NCI-H2171 (cell line): ENCODE measurements at places on chromosomes 11 and 22.

GRCh38 chr11:75059299-75059698 is 37.4 kb downstream of the OR2AT4 start:
- DNase-seq, result no peak

- no peak for DNase-seq
Observed at GRCh38 chr11:20926799-20927540, 257.6 kb downstream of the NELL1 start.

DNA sequence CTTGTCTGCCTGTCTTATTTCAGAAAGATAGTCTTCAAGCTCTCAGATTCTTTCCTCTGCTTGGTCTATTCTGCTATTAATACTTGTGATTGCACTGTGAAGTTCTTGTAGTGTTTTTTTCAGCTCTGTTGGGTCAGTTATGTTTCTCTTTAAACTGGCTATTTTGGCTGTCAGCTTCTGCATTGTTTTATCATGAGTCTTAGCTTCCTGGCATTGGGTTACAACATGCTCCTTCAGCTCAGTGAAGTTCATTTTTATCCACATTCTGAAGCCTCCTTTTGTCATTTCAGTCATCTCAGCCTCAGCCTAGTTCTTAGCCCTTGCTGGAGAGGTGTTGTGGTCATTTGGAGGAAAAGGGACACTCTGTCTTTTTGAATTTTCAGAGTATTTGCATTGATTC is 15.5 kb upstream of the DEPDC7 start:
- DNase-seq, result no peak

DNA sequence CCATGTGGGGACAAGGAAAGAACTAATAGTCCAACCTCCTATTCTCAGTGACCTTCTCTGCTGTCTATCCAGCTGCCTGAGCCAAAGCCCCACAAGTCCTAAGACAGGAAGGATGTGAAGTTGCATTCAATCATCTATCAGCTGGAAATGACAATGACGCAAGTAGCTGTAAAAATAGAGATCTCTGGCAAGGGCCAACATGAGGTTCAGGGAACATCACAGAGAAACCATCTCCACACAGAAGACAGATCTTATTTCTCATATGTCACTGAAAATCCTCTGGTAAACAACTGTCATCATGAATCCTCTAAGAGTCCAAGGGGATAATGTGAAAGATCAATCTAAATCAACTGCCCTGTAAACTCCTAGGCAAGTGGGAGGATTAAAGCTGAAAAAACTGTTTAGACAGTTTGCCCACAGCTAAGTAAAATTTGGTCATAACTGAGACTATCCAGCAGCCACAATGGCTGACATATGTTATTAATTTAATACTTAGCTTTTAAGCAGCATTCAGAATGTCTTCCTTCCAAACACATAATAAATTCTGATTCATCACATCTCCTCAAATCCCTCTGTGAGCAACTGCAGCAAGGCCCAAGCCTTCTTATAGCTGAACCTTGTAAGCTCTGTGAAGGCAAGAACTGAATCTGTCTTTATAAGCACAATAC is 52.1 kb downstream of the ALG9 start:
- no peak for DNase-seq

GRCh38 chr11:44198146-44198724 is 102.8 kb downstream of the EXT2 start:
- no peak for DNase-seq

DNA sequence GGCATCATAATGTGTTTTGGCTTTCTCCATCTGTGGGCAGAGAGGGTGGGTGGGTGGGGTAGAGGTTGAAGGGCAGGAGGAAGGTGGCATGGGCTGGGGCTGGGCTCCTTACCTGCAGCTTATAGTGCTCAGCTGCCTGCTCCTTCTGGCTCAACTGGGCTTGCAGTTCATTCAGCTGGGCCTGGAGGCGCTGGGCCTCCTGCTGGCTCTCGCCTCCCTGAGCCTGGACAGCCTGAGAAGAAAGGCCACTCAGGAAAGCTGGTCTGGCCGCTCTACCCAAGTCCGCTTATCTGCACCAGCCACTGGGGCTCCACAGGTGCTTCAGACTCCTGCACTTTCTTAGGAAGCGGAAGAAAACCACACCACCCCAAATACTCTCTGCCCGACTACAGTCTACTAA is 10.4 kb downstream of the IL18BP start:
- no peak for DNase-seq

DNA sequence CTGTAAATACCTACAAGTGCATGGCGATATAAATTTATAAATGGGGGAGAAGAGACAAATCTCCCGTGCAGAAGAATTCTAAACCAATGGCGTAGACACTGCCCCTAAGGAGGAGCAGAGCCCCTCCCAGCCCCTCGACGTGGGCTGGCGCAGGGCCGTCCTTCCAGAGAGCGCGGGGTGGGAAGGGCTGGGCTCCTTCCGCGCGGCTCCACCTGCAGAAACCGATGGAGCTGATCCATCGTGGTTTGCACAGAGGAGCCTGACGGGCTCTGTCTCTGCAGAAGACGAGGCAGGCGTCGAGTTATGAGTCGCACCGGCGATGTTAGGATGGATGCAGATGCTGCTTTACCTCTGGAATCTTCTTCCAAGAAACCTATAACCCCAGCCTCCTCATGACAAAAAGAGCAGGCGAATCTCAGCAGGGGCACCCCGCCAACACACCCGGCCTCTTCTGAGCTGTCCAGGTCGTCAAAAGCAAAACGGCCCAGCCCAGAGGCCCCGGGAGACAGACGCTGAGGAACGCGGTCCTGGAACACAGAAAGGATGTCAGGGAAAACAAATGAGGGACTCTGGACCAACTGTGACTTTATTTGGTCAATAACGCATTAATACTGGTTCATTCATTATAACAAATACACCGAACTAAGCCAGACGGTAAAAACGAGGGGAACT is 11.0 kb upstream of the B4GALNT4 start:
- DNase-seq, result no peak

DNA sequence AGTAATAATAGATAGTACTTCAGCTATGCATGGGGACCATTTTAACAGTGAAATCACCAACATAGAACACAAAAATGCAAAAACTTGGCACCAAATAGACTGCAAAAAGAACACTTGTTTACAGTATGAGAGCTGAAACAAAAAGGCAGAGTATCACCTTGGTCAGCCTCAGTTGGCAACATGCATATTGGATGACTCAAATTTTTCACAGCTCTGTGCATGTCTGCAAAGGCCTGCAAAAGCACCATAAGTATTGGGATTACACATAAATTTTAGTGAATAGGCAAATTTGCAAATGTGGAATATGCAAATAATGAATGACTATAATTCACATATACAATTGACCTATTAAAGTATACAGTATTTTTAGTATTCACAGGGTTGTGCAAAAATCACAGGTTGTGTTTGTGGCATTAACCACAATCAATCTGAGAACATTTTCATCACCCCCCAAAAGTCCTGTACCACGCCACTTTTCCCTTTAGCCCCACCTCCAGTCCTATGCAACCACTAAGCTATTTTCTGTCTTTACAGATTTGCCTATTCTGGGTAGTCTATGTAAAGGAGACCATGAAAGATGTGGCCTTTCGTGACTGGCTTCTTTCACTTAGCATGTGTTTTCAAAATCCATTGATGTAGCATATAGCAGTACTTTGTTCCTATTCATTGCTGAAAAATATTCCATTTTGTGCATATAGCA is 47.2 kb downstream of the CCDC15 start:
- DNase-seq, result no peak

DNA sequence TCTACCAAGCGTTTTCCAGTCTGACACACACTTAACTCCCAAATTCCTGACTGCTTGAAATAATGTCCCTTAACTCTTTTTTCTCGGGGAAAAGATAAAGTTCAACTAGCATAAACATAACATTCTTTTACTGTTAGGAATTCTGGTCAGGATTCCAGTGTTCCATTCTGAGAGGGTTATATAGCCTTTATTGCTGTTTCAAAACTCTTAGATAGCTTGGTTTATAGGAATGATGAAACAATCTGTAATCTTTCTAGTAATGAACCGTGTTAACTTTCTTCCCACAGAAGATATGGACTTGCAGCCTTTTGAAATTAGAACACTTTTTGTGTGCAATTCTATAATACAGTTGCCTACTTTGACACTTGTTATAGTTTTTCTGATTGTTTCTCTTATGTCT is 8.6 kb downstream of the REXO2 start:
- no peak for DNase-seq

DNA sequence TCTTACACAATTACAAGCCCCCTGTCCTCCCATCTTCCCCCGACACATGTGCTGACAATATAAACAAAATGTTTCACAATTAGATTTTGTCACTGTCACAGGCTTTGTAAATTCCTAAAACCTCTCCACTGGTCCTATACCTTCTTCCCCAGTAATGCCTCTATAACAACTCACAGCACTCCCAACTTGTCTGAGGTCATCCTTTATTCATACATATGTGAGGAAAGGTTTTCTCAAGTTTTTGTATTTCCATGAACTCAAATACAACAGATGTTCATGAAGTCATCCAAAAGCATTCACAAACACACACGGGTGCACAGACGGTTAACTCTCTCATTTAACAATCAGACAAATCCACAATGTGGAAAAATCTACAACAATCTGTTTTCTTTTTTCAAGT is 1.9 kb downstream of the OR52H1 start:
- no peak for DNase-seq

DNA sequence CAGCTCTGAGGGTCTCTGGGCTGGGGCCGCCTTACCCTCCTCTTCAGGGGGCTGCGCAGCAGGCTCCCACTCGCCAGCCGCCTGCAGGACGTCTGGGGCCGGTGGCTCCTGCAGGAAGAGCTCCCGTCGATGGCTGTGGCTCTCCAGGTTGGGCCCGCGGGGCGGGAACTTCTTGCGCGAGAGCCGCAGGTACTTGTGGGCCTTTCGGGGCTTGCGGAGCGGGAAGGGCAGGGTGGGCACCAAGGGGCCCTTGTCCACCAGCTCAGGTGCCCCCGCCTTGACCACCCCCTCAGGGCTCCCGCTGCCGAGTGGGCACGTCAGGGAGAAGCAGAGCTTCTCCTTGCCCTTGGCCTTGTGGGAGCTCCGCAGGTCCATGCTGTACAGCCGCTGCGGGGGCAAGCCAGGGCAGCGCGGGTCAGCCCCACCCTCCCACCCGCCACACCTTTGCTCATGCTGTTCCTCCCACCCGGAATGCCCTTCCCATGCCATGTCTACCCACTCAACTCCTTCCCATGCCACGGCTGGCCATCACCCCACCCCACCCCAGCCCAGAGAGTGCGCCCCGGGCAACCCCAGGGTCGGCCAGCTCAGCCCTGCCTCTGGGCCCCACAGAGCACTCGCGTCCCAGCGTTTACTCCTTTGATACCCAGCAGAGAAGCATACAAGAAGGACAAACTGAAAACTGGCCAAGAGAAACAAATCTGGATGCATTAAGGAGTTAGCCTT is 18.0 kb downstream of the CBX7 start:
- no peak for DNase-seq

- no peak for DNase-seq
Observed at GRCh38 chr11:15836795-15837194, 519.6 kb downstream of the SOX6 start.

DNA sequence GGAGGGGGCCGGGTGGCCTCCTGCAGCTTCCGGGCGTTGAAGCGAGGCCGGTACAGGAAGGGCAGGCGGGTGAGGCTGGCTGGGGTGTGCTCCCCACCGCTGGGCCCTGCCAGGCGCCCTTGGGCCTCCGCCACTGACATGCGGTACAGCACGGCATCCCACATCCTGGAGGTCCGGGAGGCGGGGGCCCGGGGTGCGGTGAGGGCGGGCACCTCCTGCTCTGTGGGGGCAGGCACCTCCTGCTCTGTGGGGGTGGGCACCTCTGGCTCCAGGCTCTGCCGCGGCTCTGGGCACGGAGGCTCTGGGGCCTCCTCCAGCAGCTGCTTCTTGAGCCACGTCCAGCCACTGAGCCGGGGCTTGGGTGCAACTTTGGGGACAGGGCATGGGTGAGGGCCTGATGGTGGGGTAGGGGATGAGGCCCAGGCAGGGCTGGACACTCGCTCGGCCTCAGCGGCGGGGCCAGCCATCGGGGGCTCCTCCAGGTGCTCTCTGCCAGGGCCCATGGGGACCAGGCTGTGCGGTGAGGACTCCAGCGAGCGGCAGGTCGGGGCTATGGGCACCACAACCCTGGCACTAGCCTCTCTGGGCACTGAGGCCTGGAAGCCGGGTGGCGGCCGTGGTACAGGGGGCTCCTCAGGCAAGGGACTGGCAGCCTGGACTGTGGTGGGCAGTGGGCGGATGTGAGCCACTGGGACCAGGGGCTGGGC is 2.3 kb downstream of the PRR33 start:
- no peak for DNase-seq

DNA sequence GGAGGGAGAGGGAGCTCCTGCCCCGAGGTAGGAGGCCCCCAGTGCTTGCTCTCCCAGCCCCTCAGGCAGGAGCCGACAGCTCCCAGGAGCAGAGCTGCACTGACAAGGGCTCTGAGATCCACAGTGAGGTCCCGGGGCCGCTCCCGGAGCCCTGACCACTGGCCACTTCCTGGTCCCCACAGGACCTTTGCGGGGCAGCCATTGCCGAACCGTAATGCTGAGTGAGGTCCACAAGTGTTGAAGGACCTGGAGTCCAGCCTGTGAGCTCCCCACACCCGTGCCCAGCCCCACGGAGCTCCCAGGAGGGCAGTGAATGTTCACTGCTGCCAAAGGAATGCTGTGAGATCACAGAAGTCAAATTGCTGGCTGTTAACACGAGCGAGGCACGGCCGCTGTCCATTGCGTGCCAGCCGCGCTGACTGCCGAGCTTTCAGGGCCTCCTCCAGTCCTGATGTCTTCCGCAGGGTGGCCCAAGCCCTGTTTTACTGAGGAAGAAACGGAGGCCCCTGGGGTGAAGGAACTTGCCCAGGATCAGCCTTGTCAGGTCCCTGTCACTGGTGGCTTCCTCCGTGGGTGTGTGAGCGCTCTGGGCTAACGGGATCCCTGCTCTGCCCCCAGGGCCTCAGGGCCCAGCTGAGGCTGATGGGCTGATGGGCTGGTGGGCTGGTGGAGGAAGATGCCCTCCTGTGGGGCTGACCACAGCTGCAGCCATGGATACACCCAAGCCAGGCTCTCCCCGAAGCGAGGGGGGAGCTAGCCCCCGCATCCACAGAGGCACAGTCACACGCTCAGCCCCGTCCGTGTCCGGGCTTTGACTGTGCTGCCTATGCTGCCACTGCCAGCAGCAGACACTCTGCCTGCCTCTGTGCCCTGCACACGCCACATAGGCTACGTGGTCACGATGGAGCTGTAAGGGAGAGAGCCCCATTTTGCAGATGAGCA is 70.8 kb downstream of the WNT7B start:
- no peak for DNase-seq

GRCh38 chr11:113675003-113675561 is 31.0 kb downstream of the TMPRSS5 start:
- DNase-seq, result no peak
